ENCODE measurements at places on chromosomes 5 and 9.
A peak's percentile ranks its signal among the peaks of the same experiment; 100 is the strongest.

DNA sequence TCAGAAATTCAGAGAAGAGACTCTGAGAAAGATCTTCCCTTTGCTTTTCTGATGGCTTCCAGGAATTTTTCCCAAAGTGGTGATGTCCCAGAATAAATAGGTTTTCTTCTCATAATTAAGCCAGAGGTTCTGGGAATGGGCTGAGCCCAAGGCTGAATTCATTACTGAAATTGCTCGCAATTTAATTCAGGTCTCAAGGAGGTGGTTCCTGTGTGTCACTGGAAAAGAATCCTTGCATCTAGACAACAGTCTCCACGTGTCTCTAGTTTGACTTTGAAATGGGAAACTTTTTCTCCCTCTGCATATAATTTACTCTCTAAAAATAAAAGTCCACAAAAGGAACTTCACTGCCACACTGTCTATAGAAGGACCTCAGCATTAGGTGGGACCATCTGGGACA, 27.8 kb upstream of the STX17 start:
- DNase-seq = no peak

DNA sequence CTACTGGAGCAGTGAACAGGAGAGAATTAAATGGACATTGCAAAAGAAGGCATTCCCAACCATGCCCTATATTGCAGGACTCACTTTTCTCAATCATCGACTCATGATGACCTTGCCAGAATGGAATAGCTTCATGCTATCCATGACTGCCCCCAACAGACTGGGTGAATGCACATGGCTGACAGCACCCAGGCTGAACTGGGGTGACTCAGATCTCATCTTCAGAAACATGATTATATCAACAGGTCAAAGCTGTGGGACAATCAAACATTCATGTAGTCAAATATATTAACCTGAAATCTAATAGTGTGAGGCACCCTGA, 34.7 kb upstream of the MIER3 start:
- no peak for DNase-seq

DNA sequence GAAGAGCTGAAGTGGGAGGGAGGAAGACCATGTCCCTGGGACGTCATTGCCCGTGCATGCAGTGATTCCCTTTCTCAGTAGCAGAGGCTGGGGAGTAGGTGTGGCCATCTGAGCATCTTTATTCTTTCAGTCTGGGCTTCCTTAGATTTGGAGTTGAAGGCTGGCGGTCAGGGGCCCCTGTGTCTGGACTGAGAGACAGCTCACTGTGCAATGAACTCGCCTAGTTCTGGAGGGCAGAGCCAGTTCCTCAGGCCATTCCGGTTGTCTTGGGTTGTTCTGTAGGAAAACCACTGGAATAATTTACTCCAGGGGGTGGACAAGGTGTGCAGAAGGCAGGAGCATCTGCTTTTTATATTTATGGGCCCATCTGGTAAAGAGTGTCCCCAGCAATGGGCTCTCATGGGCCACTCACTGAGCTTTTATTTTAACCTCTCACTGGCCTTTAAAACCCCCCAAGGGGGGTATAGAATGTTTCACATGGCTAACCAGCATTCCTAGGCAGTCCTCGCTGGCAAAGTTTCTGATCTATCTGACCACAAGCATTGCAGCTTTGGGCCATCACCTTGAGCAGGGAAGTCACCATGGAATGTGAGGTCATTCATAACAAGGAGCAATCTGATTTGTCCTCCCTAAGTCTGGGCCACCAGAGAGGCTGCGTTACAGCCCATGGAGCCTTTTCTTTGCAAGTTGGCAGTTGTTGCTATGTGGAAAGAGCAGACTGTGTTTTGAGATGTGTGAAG, 9.2 kb downstream of the STC2 start:
- DNase-seq = no peak

DNA sequence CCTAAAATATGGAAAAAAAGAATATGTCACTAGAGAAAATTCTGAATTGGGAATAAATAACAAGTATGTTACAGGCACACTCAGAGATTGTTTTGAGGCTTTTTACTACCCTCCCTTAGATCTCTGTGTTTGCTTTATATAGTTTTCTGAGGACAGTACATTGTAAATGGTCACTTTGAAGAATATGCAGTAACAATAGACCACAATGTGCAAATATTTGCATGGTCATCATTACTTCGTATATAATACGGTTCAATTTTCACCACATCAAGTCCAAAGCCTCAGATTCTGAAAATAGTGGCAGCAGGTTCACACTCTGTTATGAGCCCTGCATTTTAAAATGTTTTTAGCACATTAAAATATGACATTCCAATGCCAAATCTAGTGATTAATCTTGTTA, 238.6 kb downstream of the ADAMTS6 start:
- no peak for DNase-seq

GRCh38 chr9:98140503-98140902, 21.5 kb upstream of the TRIM14 start:
- no peak for DNase-seq

- no peak for DNase-seq
These were observed 39.9 kb downstream of the COL15A1 start for GRCh38 chr9:98983295-98984268.

DNA sequence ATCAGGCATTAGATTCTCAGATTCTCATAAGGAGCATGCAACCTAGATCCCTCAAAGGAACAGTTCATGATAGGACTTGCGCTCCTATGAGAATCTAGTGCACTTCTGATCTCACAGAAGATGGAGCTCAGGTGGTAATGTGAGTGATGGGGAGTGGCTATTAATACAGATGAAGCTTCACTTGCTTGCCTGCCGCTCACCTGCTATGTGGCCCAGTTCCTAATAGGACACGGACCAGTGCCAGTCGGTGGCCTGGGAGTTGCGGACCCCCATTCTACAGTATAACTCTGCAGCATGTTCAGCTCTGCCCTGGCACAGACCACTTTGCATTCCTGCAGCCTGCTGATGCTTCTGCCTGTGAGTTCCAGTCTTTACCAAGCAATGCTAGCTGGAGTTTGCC, 581.3 kb upstream of the KLF4 start:
- DNase-seq = no peak

DNA sequence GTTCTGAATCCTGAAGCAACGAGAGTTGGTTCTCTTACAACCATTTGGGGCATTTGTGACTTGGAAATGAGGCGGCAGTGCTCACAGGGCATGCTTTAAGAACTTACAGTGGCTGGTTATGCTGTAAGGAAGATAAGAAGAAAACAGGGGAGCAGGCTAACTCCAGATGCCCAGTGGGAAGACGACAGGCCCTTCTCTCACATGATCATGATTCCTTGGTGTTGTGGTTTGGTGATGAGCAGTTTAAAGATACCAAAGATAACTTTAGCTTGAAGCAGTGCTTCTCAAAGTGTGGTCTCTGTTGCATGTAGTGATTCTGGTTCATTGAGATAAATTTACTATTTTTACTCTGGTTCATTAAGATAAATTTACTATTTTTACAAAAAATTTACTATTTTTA, 2.6 kb upstream of the HABP4 start:
- DNase-seq = no peak

GRCh38 chr9:91071184-91071990, 269.8 kb downstream of the SYK start:
- DNase-seq = no peak

DNA sequence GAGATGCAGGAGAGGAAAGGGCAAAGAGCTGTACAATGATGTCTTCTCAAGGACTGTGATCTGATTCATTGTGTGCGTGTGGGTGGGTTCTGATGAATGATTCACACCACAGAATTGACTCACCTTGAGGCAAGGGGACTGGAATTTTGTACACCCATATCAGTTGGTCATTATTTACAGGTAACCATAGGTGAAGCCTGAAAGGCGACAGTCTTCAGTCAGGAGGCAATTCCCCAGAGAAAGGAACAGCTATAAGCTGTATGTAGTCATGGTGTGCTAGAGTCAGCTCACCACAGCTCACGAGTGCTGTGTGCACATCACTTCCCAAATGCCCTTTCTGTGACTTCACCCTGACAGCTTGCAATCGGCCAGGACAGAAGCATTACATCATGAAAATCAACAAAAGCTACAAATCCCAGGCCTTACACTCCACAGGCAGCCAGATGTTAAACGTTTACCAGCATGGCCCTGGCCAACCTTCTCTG, 87.6 kb upstream of the RPS23 start:
- DNase-seq = no peak

- peak; percentile 43 for DNase-seq
These were observed 18.8 kb downstream of the SMIM32 start for GRCh38 chr5:136174021-136174659.

GRCh38 chr5:172626031-172626581, 15.0 kb upstream of the NEURL1B start:
- DNase-seq = no peak

DNA sequence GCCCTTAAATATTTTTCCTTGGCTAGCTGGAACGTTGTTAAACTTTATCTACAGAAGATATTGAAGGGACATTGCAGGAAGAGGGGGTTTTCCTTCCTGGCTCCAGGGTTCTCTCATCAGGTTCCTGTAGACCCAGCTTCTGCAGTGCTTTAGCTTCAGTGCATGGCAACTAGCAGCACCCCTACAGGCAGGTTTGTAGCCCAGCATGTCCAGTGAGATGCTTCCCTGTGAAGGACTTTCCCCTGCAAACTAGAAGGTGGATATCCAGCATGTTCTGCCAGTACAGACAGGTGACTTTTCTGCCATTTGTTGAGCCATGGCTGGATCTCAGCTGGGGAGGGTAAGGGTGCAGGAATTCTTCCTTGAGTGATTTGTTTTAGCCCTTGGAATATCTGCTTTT, 10.4 kb downstream of the CCL28 start:
- DNase-seq = peak; percentile 50

DNA sequence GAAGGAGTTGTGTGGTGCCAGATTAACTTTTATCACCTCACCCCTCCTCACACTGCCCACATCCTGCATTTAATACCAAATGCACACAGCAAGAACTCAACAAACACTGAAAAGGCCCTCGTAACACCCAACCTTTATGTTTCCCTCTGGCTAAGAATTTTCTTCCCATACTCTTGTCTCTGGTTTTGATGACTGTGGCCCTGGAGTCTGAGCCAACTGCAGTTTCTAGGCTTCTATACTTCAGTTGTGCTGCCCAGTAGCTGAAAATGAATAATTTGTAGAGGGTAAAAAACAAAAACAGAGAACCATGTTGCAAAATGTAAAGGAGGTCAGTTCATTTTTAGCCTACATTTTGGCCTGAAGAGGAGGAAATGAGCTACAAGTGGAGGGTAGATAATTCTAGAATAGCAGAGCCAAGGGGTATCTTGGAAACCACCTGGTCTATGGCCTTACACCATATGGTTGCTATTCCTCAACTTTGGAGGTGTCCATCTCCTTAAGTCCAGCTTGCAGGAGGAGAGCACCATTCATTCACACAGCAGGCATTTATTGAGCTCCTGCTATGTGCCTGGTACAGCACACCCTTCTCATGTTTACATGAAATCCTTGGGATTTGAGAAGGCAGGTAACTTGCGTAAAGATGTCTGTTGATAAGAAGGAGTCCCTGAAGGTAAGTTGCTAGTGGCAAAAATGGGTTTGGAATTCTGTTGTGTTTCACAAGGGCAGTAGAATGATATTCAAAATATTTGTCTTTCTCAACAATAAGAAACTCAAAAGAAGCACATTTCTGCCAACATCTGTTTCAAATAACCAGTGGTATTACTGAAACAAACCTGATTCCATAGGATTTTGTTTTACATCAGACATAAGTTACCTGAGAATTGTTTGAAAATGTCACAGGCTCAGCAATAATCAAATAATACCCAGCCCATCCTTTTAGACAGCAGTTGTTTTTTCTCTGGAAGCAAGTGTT, 83.8 kb upstream of the TNFAIP8 start:
- no peak for DNase-seq

- DNase-seq = peak; percentile 10
These were observed 55.8 kb downstream of the PSMB7 start for GRCh38 chr9:124359426-124359825.

DNA sequence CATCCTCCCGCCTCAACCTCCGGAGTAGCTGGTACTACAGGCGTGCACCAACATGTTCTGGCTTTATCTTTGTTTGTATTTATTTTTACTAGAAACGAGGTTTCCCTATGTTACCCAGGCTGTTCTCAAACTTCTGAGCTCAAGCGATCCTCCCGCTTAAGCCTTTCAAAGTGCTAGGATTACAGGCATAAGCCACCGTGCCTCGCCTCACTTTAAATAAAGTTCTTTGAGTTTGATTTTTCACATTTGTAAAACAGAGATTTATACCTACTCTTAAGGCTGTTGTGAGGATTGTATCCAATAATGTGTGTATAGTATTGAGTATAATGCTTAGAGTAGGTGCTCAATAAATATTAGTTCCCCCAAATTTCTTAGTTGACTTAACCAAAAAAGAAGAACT, 75.7 kb downstream of the MEF2C start:
- no peak for DNase-seq

DNA sequence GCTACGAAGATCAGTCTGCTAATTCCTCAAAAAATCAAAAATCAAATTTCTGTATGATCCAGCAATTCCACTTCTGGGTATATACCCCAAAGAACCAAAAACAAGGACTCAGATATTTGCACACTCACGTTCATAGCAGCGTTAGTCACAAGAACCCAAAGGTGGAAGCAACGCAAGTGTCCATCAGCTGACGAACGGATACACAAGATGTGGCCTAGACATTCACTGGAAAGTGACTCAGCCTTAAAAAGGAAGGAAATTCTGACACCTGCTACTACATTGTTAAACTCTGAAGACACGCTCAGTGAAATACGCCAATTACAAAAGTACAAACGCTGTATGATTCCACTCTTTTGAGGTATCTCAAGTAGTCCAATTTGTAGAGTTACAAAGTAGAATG, 93.3 kb downstream of the OTULIN start:
- DNase-seq = no peak

GRCh38 chr9:79665369-79665768, 93.6 kb downstream of the TLE4 start:
- DNase-seq = no peak

GRCh38 chr9:136882109-136882946, 4.0 kb upstream of the TRAF2 start:
- peak; percentile 64 for DNase-seq

GRCh38 chr5:94153736-94154450, 412.5 kb upstream of the POU5F2 start:
- no peak for DNase-seq

- DNase-seq = no peak
These were observed 3.7 kb upstream of the CD274 start for GRCh38 chr9:5446451-5447236.

GRCh38 chr9:124197177-124198095, 60.3 kb upstream of the NEK6 start:
- DNase-seq = no peak

DNA sequence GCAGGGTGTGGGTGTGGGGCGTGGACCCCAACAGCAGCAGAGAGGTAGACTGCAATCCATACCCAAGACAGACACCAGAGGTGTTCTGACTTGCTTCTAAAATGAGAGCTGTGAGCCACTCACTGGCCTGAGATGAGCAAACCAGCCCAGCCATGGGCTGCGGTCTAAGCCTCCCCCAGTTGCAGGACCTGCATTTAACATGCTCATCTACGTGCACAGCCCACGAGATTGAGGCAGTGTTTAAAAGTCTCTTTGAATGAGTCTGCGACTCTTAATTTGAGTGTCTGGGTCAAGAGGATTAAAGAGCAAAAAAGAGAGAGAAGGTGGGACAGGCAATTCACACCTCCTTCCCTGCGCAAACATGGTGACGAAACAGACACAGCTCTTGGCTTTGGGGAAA, 5.9 kb downstream of the SURF4 start:
- DNase-seq = no peak
